ENCODE measurements at places on chromosomes 6 and 20. TPM values are rescaled to one million over a fixed set of nuclear protein-coding genes. Genes with fewer than 3 reads are reported as not detected.

- no peak for DNase-seq
- H3K4me3 ChIP-seq, result no peak overlapping the region
- H3K36me3 ChIP-seq, result no peaks in the 10 kb centered on the region
These were observed 191.8 kb downstream of the TAF4 start for GRCh38 chr20:61873651-61874420.

FAM135A gene
- total RNA-seq, result 4.3 TPM

RNF114 gene
- 72.1 TPM for total RNA-seq

TGM2 gene
- total RNA-seq, result 38.0 TPM

ADAM33 gene
- total RNA-seq, result 8.9 TPM

DNA sequence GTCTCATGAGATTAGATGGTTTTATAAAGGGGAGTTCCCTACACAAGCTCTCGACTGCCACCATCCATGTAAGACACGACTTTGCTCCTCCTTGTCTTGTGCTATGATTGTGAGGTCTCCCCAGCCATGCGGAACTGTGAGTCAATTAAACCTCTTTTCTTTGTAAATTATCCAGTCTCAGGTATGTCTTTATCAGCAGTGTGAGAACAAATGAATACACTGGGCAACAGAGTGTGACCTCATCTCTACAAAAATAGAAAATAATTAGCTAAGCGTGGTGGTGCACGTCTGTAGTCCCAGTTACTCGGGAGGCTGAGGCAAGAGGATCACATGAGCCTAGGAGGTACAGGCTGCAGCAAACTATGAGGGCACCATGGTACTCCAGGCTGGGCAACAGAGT is 51.3 kb downstream of the MDN1 start:
- DNase-seq, result no peak
- no peak overlapping the region for H3K4me3 ChIP-seq
- peaks cover 21% of the 10 kb centered on the region for H3K36me3 ChIP-seq
- no peaks in the 10 kb centered on the region for H3K27me3 ChIP-seq
- H3K27ac ChIP-seq, result no peak overlapping the region
- H3K4me1 ChIP-seq, result no peaks in the 10 kb centered on the region

DNA sequence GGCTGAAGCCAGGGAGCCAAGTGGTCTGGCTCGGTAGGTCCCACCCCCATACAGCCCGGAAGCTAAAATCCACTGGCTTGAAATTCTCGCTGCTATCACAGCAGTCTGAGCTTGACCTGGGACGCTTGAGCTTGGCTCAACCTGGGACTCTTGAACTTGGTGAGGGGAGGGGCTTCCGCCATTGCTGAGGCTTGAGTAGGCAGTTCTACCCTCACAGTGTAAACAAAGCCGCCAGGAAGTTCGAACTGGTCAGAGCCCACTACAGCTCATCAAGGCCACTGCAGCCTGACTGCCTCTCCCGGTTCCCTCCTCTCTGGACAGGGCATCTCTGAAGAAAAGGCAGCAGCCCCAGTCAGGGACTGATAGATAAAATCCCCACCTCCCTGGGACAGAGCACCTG is 1337.7 kb downstream of the HACE1 start:
- DNase-seq, result no peak
- H3K36me3 ChIP-seq, result no peaks in the 10 kb centered on the region
- no peak overlapping the region for H3K27ac ChIP-seq
- H3K4me1 ChIP-seq, result no peaks in the 10 kb centered on the region
- no peaks in the 10 kb centered on the region for H3K27me3 ChIP-seq
- H3K4me3 ChIP-seq, result no peak overlapping the region

NR2E1 gene
- total RNA-seq, result not detected

DNA sequence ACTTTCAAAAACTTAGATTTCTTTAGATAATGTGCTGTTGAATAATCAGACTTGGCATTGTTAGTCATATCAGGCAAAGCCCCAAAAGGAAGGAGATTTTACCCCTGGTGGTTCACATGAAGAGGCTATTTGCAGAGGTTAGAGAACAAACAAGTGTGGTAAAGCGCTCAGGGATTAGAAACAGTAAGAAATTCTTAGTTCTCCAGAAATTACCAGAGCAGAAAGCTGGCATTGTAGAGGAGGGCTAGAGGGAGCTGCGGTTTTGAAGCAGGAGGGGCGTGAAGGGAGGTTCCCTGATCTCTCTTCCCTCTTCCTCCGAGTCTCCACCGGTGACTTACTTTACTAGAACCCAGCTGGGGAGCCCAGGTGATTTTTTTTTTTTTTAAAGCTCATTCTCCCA is 10.2 kb downstream of the MYO6 start:
- H3K4me3 ChIP-seq, result no peak overlapping the region
- H3K4me1 ChIP-seq, result no peaks in the 10 kb centered on the region
- H3K27ac ChIP-seq, result no peak overlapping the region
- no peak for DNase-seq
- H3K36me3 ChIP-seq, result no peaks in the 10 kb centered on the region

- H3K36me3 ChIP-seq, result no peaks in the 10 kb centered on the region
- no peaks in the 10 kb centered on the region for H3K27me3 ChIP-seq
- DNase-seq, result no peak
- no peaks in the 10 kb centered on the region for H3K4me1 ChIP-seq
- H3K4me3 ChIP-seq, result no peak overlapping the region
These were observed 202.1 kb upstream of the CNR1 start for GRCh38 chr6:88368071-88368787.

- peaks cover 7% of the 10 kb centered on the region for H3K4me1 ChIP-seq
- H3K36me3 ChIP-seq, result peaks cover 72% of the 10 kb centered on the region
- no peak overlapping the region for H3K27ac ChIP-seq
- H3K4me3 ChIP-seq, result no peak overlapping the region
- peak; percentile 64 for DNase-seq
These were observed 97.8 kb downstream of the ANKS1A start for GRCh38 chr6:34986845-34987246.

DNA sequence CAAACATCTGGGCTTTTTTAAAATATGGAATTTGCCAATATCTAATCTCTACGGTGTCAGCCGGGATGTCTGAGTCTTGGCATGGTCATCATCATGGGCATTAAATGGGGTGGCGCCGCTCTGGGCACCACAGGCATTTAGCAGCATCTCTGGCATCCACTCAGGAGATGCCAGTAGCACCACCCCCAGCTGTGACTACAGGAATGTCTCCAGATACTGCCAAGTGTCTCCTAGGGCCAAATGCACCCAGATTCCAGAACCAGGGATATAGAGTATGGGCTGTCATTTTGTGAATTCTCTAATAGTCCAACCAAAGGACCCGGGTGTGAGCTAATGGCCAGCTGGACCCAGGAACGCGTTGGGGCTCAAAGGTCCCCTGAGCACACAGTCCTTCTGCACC is 361.0 kb downstream of the TAF4 start:
- H3K4me3 ChIP-seq, result no peak overlapping the region
- no peak overlapping the region for H3K27ac ChIP-seq
- no peaks in the 10 kb centered on the region for H3K36me3 ChIP-seq
- H3K27me3 ChIP-seq, result peaks cover 4% of the 10 kb centered on the region
- H3K4me1 ChIP-seq, result no peaks in the 10 kb centered on the region

DNA sequence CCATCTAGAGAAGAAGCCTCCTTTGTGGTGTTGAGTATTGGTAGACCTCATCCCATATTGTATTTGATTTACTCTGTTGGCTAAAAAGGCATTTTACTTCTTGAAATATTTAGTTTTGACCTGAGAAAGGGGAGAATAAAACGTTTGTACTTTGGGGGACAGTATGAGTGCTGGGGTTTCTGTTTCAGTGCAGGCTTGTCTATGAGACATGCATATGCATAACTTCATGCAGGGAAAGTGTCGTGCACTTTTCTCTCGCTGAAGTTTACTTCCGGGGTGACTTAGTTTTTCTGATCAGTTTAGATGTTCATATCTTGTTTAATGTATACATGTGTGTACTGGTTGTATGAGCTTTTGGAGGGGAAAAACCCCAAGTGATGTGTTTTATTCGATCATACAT is 59.5 kb downstream of the UTRN start:
- peak overlapping the region; percentile 39 for H3K27ac ChIP-seq
- H3K27me3 ChIP-seq, result no peaks in the 10 kb centered on the region
- peak overlapping the region; percentile 48 for H3K4me3 ChIP-seq
- peaks cover 46% of the 10 kb centered on the region for H3K4me1 ChIP-seq
- DNase-seq, result no peak

DNA sequence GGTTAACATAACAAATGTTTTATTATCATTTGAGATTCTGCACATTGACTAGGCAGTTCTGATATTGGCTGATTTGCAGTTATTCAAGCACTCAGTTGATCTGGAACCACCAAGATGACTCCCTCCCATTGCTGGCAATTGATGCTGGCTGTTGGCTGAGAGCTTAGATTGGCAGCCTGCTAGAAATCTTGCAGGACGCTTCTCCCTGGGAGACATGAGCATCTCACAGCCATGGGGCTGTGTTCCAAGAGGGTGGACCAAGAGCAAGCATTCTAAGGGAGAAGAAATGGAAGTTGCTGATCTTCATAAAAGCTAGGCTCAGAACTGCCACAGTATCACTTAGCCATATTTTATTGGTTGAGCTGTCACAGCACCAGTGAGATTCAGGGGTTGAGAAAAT is 233.4 kb upstream of the ID4 start:
- H3K27me3 ChIP-seq, result no peaks in the 10 kb centered on the region
- H3K4me1 ChIP-seq, result no peaks in the 10 kb centered on the region
- DNase-seq, result peak; percentile 56
- H3K27ac ChIP-seq, result no peak overlapping the region
- no peaks in the 10 kb centered on the region for H3K36me3 ChIP-seq

DNA sequence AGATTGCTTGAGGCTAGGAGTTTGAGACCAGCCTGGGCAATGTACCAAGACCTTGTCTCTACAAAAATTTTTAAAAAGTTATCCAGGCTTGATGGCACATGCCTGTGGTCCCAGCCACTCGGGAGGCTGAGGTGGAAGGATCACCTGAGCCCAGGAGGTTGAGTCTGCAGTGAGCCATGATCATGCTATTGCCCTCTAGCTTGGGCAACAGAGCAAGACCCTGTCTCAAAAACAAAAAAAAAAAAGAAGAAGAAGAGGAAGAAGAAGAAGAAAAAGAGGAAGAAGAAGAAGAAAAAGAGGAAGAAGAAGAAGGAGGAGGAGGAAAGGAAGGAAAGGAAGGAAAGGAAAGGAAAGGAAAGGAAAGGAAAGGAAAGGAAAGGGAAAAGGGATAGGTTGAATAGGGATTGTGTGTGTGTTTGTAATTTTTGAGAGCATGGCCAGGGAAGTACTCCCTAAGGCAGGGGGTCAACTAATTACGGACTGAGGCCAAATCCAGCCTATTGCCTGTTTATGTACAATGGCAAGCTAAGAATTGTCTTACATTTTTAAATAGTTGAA is 43.0 kb upstream of the ZNF217 start:
- no peaks in the 10 kb centered on the region for H3K27me3 ChIP-seq
- no peak overlapping the region for H3K4me3 ChIP-seq
- no peak for DNase-seq
- no peaks in the 10 kb centered on the region for H3K36me3 ChIP-seq
- no peak overlapping the region for H3K27ac ChIP-seq

DNA sequence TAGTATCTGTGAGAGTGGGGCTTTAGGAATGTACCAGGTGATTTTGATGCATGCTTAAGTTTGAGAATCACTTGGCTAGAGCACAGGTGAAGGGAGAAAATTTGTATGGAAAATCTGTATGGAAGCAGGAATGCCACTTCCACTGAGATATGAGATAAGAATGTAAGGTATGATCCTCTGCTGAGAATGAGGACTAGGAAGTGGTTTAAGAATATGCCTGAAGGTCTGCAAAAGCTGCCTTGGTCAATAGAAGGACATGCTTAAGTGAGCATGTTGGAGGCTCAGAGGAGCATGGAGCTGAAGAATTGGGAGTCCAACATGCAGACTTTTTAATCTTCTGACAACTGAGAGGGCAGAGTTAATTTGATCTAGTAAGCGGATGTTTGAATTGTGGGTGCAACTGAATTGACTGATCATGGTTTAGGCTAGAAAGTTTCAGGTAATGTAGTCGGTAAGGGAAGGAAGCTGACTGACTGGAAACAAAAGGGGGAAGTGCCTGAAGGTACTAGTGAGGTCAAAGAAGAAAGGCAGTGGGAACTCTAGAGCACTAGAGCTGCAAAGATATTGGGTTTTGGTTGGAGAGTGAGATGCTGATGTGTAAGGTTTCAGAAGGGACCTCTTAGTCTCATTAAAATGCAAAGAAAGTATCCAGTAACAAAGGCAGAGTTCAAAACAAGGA is 28.6 kb upstream of the NOTCH4 start:
- no peak overlapping the region for H3K4me3 ChIP-seq
- no peak overlapping the region for H3K27ac ChIP-seq
- H3K4me1 ChIP-seq, result peaks cover 3% of the 10 kb centered on the region
- H3K36me3 ChIP-seq, result no peaks in the 10 kb centered on the region
- H3K27me3 ChIP-seq, result no peaks in the 10 kb centered on the region

GRCh38 chr6:40774932-40775331 is 187.8 kb upstream of the LRFN2 start:
- no peak overlapping the region for H3K27ac ChIP-seq
- H3K27me3 ChIP-seq, result no peaks in the 10 kb centered on the region
- H3K36me3 ChIP-seq, result no peaks in the 10 kb centered on the region
- DNase-seq, result no peak
- no peak overlapping the region for H3K4me3 ChIP-seq

ZSCAN12 gene
- 1.1 TPM for total RNA-seq

- H3K27me3 ChIP-seq, result no peaks in the 10 kb centered on the region
- no peak for DNase-seq
- no peak overlapping the region for H3K27ac ChIP-seq
- H3K36me3 ChIP-seq, result no peaks in the 10 kb centered on the region
These were observed 172.6 kb upstream of the LAMA2 start for GRCh38 chr6:128710315-128710714.

DEFB132 gene
- not detected for total RNA-seq

- DNase-seq, result no peak
- peaks cover 73% of the 10 kb centered on the region for H3K4me1 ChIP-seq
- no peak overlapping the region for H3K4me3 ChIP-seq
These were observed 98.7 kb downstream of the BACH2 start for GRCh38 chr6:90197854-90198496.

- no peaks in the 10 kb centered on the region for H3K27me3 ChIP-seq
- no peak overlapping the region for H3K4me3 ChIP-seq
- DNase-seq, result no peak
These were observed 301.8 kb upstream of the ID4 start for GRCh38 chr6:19535351-19535750.

GRCh38 chr20:49866051-49866450 is 49.3 kb downstream of the SPATA2 start:
- no peak overlapping the region for H3K4me3 ChIP-seq
- H3K27ac ChIP-seq, result peak overlapping the region; percentile 32
- peaks cover 89% of the 10 kb centered on the region for H3K36me3 ChIP-seq
- H3K4me1 ChIP-seq, result peaks cover 5% of the 10 kb centered on the region
- DNase-seq, result no peak
- no peaks in the 10 kb centered on the region for H3K27me3 ChIP-seq

- no peak for DNase-seq
- H3K27me3 ChIP-seq, result no peaks in the 10 kb centered on the region
- H3K27ac ChIP-seq, result no peak overlapping the region
- no peak overlapping the region for H3K4me3 ChIP-seq
- H3K4me1 ChIP-seq, result peaks cover 6% of the 10 kb centered on the region
These were observed 39.4 kb downstream of the PPP1R3G start for GRCh38 chr6:5124526-5124925.

- H3K36me3 ChIP-seq, result no peaks in the 10 kb centered on the region
- DNase-seq, result no peak
- no peaks in the 10 kb centered on the region for H3K27me3 ChIP-seq
- H3K4me1 ChIP-seq, result no peaks in the 10 kb centered on the region
- no peak overlapping the region for H3K27ac ChIP-seq
These were observed 38.2 kb upstream of the KIF13A start for GRCh38 chr6:18025596-18025995.

SEL1L2 gene
- total RNA-seq, result 0.64 TPM

PACRG gene
- 1.8 TPM for total RNA-seq

GRCh38 chr20:5008759-5009158 is 7.4 kb upstream of the SLC23A2 start:
- H3K4me3 ChIP-seq, result no peak overlapping the region
- no peaks in the 10 kb centered on the region for H3K27me3 ChIP-seq
- no peaks in the 10 kb centered on the region for H3K36me3 ChIP-seq
- no peak overlapping the region for H3K27ac ChIP-seq
- DNase-seq, result no peak
